ENCODE measurements at places on chromosomes 5 and 9.

DNA sequence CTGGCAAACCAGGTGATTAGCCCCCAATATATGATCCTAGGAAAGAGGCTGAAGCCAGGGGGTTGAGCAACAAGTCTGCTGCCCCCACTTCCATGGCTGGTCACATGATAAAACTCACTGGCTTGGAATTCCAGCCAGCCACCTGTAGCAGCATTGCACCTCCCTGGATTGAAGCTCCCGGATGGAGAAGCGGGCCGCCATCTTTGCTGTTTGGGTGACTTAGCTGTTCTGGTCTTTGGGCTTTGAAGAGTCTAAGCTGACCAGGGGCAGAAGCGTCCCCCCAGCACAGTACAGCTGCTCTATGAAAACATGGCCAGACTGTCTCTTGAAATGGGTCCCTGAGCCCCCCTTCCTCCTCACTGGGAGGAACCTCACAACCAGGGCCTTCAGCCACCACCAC, 610.2 kb downstream of the ANXA1 start:
- ATAC-seq = no peak

- ATAC-seq = no peak
Observed at GRCh38 chr9:127598839-127599549, 13.1 kb upstream of the STXBP1 start.

DNA sequence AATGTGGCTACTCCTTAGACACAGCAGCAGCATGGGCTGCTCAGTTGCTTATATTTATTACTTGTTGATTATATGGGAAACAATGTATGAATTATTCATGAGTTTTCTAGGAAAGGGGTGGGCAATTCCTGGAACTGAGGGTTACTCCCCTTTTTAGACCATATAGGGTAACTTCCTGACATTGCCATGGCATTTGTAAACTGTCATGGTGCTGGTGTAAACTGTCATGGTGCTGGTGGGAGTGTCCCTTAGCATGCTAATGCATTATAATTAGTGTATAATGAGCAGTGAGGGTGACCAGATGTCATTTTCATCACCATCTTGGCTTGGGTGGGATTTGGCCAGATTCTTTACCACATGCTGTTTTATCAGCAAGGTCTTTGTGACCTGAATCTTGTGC, 734.6 kb upstream of the PTPRD start:
- no peak for ATAC-seq

DNA sequence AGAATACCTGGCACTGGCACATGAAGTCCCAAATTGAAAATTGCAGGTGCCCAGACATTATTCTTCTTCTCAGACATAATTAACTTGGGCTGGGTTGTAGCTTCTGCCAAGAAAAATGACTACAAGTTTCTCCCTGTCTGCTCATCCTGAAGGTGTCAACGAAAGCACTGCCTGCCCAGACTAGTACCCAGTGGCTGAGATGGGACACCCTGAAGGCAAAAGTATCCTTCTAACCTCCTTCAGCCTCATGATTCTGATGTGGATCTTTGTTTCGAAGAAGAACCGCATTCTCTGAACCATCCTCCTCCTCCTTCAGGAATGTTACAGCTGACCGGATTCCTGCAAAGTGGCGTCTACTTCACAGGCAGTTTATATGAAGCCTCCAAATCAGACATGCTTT, 161.1 kb upstream of the FST start:
- no peak for ATAC-seq

- ATAC-seq = no peak
Observed at GRCh38 chr5:106720367-106720766, 950.4 kb downstream of the EFNA5 start.

DNA sequence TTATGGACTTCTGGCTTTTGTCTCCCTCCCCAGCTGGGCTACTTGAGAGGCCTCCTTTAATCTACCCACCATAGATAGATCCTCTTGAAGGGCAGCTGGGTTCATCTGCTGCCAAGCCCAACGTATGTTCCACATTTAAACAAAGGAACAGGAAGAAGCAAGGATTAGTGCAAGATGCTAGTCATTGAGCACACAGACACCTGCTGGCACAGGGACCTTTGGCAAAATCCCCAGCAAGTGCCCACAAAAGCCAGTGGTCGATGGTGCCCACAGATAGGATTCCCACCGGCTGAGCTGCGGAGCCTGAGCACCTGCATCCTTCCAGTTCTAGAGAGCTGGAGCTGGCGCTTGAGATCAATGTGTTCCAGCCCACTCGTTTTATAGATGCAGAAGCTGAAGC, 57.7 kb upstream of the SHB start:
- no peak for ATAC-seq

GRCh38 chr5:21693591-21693990, 1159.6 kb downstream of the CDH12 start:
- no peak for ATAC-seq
